ENCODE measurements at places on chromosomes 3 and 15.
A peak's percentile ranks its signal among the peaks of the same experiment; 100 is the strongest.

GRCh38 chr3:99409961-99410360, 228.4 kb upstream of the COL8A1 start:
- no peak for DNase-seq

DNA sequence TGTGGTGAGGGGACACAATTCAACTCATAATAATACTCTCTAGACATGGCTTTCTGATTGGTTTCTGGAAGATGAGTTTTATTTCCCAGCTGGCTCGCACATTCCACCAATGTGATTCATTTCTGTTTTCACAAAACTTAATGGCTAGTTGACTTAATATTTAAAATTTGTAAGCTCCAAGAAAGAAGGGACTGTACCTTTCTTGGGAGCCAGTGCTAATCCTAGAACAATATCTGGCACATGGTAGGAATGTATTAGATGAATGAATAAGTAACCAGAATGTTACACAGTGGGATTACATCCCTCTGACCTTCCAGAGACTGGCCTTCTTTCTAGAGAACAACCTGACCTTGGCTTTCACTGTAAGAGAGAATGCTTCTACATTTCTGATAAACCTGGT, 262.8 kb downstream of the RORA start:
- no peak for DNase-seq

GRCh38 chr15:55379095-55379494, 29.1 kb downstream of the CCPG1 start:
- DNase-seq: no peak

GRCh38 chr3:136905549-136905948, 43.5 kb downstream of the NCK1 start:
- DNase-seq: no peak

DNA sequence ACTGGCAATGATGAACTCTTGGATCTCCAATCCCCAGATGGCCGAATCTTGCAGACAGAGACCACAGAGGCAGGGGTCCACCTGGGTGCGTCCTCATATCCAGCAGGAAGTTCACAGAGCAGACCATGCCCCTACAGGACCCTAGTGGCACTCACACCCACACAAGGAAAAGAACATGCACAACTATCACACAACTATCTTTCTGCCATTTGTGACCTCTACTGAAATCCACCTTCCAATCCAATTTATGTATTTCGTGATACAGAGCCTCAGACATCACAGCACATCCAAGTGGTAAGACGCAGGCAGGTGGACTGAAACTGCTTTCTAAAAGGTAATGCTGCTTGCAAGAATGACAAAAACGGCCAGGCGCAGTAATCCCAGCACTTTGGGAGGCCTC, 44.6 kb upstream of the SPATA12 start:
- no peak for DNase-seq

DNA sequence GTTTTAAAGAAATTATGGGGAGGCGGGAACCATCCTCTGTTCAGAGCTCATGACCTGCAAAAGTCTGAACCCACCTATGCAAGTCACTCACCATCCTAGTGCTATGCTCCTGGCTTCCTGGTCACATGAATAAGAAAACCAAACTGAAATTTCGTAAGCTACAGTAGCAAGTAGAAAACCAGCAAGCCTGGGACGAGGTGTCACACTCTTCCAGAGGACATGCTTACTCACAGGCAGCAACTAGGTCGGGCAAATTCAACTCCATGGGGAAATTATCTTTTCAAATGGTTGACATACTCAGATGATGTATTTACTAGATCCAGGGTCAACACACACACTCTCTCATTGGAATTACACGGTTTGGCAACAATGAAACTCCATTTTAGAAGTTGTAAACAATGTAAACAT, 31.3 kb downstream of the LDHAL6B start:
- no peak for DNase-seq

DNA sequence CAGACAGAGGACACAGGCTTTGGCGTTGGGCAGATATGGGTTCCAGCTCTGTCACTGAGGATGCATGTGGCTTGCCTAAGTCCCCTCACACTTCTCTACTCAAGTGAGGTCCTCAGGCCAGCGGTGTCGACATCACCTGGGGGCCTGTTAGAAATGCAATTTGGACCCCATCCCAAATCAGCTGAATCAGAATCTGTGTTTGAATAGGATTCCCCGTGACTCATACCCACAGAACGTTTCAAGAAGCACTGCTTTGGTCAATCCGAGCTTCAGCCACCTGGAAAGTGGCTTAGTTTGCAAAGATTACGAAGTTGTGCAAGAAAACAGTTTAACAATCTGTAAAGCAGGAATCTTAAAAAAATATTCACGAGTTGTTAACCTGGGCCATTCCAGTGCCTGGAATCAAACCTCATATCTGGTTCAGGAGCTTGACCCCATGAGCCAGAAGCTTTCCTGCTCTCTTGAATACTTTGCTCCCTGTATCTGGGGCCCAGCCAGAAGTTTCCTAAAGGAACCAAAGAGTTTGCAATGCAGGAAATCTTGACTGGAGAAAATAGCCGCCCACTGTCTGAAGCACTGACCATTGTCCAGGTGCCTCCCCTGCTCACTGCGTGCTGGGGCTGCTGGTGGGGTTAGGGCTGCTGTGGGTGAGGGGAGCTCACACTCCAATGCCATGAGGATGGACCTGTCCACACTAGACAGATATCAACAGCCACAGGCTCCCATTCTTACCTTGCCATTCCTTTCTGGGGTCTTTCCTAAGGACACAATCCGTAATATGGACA, 208.5 kb upstream of the LINGO1 start:
- DNase-seq: no peak

GRCh38 chr3:100114413-100115030, at the start of gene FILIP1L:
Gene FILIP1L (minus strand): TSS chr3:100114501.
- DNase-seq: no peak

GRCh38 chr3:124565013-124565412, 165.2 kb upstream of the UMPS start:
- DNase-seq: peak; percentile 5

- no peak for DNase-seq
Measured at GRCh38 chr3:37987315-37987697, 3.3 kb upstream of the VILL start.

DNA sequence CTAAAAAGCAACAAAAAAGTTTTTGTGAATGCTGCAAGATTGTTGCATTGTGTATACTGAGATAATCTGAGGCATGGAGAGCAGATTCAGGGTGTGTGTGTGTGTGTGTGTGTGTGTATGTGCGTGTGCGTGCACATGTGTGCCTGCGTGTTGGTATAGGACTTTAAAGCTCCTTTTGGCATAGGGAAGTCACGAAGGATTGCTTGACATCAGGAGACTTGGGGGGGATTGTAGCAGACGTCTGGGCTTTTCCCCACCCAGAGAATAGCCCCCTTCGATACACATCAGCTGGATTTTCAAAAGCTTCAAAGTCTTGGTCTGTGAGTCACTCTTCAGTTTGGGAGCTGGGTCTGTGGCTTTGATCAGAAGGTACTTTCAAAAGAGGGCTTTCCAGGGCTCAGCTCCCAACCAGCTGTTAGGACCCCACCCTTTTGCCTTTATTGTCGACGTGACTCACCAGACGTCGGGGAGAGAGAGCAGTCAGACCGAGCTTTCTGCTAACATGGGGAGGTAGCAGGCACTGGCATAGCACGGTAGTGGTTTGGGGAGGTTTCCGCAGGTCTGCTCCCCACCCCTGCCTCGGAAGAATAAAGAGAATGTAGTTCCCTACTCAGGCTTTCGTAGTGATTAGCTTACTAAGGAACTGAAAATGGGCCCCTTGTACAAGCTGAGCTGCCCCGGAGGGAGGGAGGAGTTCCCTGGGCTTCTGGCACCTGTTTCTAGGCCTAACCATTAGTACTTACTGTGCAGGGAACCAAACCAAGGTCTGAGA, 4.7 kb downstream of the BHLHE40 start:
- peak; percentile 75 for DNase-seq

- DNase-seq: no peak
Measured at GRCh38 chr3:105866656-105867653, 1.9 kb downstream of the CBLB start.

DNA sequence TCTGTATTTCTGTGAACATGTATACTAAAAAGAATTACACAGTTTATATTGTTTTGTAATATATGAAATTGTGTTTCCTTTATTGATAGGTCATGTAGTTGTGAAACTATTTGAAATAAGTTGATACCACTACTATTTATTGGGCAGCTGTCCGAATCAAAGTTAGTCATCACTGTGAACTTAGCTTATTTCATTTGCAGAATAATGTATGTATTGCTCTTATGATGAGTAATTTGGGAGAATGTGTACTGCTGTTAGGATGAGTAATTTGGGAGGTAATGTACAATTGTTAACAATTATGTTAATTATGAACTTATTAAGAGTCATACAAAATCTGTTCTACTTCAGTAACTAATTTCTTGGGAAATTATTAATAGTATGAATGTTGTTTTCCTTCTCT, 22.2 kb downstream of the FXR1 start:
- DNase-seq: no peak

- no peak for DNase-seq
Measured at GRCh38 chr3:3799173-3800079, at the start of gene LRRN1. Gene LRRN1 (plus strand): TSS chr3:3799431. CDS start chr3:3844642, 45,211 bp downstream.

GRCh38 chr3:170740726-170741591, 129.0 kb downstream of the RPL22L1 start:
- DNase-seq: no peak

DNA sequence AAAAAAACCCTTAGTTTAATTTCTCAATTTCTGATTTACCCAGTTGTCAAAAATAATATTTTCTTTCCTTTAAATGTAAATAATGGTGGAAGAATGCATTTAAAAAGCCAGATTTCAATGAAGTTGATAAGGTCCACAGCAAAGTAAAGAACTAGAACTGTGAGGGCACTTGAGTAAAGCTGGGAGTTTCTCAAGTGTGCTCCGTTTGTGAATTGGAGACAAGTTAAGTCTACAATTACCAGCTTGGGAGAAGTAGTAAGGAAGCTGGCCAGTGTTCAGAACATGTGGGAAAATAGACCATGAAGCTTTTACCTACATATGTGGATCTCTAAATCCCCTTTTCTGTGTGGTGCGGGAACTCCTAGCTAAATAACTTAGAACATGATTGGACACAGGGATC, 239.4 kb downstream of the OXSM start:
- DNase-seq: no peak

- DNase-seq: no peak
Measured at GRCh38 chr3:19688767-19689166, 245.2 kb downstream of the EFHB start.

- DNase-seq: no peak
Measured at GRCh38 chr3:77816366-77816765, 776.5 kb downstream of the ROBO2 start.

DNA sequence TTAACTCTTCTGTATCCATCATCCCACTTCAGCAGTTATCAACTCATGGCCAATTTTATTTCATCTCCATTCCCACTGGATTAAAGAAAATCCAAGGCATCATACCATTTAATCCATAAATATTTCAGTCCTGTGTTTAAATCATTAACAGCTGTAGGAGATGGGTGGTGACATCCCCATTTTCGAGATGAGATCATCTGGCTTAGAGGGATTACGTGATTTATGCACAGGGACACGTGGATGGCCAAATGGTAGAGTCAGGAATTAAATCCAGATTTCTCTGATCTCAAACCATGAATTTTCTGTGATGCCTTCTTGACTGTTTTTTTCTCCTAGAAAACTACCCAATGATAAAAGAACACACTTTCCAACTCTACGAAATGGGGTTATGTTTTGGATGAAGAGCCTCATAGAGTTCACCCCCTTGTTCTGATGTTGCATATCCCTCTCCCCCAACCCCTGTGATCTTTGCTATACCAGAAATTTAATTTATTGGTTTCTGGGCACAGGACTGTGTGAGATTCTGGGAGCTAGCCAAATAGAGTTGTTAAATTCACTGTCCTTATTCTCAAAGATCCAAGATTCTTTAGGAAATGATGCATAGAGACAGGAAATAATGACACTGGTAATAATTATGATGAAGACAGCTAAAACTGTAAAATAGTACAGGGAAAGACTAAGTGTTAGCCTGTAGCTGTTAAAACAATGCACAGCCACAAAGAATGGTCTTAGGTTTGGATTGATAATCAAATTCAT, 7.4 kb downstream of the ZNF589 start:
- DNase-seq: no peak

GRCh38 chr3:89923921-89924610, 816.6 kb downstream of the EPHA3 start:
- DNase-seq: no peak

DNA sequence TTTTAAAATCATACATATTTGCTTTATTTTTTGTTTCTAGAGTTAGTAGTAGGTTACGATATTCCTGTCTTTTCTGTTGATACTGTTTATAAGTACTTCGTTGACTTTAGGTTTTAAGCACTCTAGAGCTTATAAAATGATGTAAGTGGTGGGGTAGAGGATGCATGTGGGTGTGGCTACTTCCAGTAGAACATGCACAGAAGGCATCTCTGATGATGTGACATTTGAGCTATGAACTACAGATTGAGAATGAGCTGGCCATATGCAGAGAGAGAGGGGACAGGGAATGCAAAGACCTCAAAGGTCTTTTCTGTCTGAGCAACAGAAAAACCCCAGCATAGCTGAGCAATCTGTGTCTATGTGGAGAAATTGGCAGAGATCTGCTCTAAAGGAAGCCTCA, 233.9 kb upstream of the STAC start:
- DNase-seq: no peak

DNA sequence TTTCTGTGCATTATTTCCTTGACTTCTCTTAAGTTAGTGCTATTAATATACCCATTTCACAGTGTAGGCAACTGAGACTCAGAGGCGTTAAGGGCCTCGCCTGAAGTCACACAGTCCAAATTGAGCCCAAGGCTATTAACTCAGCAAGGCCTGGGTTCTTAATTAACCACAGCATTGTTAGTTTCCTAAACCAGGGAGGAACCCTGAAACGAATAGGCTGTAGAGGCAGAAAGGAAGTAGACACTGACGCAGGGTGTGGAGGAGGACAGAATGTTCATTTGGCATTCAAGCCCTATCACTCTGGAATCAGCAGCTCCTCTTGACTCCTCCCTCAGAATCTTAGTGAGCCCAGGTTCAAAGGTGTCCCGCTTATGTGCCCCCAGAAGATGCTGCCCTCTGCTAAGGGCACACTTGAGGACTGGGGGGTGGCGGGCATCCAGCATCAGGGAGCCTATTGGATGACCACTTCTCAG, 13.9 kb downstream of the ARHGEF3 start:
- DNase-seq: no peak

GRCh38 chr15:101305820-101306255, 10.8 kb upstream of the SNRPA1 start:
- DNase-seq: no peak

GRCh38 chr3:107238787-107239186, 138.5 kb upstream of the CCDC54 start:
- no peak for DNase-seq

GRCh38 chr15:78082106-78082742, 4.7 kb upstream of the TBC1D2B start:
- no peak for DNase-seq

- DNase-seq: no peak
Measured at GRCh38 chr3:165837058-165837525, at the start of gene BCHE. Gene BCHE (minus strand): TSS chr3:165837423. CDS start chr3:165831033, 6,390 bp downstream.

- DNase-seq: no peak
Measured at GRCh38 chr3:123521179-123521969, 63.5 kb downstream of the HACD2 start.
